ENCODE measurements at places on chromosomes 12 and 14.

DNA sequence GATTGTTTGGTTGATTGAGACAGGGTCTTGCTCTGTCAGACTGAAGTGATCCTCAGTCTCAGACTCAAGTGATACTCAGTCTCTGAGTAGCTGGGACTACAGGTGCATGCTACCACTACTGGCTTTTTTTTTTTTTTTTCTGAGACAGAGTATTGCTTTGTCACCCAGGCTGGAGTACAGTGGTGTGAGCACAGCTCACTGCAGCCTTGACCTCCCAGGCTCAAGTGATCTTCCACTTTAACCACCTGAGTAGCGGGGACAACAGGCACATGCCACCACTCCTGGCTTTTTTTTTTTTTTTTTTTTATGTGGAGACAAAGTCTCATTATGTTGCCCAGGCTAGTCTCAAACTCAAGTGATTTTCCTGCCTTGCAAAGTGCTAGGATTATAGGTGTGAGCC lies 31.8 kb downstream of the CPSF2 start:
- H3K27me3 ChIP-seq, result no peaks in the 10 kb centered on the region

DNA sequence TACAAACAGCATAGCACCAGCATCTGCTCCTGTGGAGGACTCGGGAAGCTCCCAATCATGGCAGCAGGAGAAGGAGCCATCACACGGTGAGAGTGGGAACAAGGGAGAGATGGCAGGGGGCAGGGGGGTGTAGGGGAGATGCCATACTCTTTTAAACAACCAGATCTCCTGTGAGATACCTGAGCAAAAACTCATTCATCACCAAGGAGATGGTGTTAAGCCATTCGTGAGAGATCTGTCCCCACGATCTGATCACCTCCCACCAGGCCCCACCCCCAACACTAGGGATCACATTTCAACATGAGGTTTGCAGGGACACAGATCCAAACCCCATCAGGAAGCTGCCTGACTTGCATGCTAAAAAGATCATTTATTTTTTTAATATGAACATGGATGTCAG lies 499.3 kb downstream of the TMEM132D start:
- no peaks in the 10 kb centered on the region for H3K4me1 ChIP-seq
- no peak overlapping the region for H3K4me3 ChIP-seq
- no peaks in the 10 kb centered on the region for H3K36me3 ChIP-seq
- no peaks in the 10 kb centered on the region for H3K27me3 ChIP-seq
- DNase-seq, result no peak

DNA sequence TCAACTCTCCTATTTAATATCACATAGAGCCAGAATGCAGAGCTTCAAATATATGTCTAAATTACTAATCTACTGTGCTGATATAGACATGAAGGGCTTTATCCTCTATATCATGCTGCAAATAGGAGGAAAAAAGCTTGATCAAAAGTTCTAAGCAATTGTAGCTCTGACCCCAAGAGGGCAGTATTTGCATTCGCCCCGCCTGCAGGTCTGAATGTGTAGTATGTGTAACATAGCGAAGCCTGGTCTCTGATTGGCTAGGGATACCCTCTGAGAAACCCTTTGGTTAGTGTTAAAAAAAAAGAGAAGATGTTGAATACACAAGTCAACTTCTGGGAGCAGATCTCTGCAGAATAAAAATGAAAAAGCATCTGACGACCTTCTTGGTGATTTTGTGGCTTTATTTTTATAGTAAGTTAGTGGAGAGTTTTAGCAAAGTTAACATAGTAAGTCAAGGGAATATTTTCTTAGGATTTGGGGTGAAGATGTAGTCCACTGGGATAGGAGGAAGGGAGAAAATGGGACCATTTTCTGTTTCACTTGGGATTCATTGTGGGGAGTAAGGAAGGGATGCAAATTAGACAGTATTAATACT lies 151.6 kb upstream of the OR4E1 start:
- no peak for DNase-seq
- no peaks in the 10 kb centered on the region for H3K36me3 ChIP-seq
- peaks cover 23% of the 10 kb centered on the region for H3K27me3 ChIP-seq
- H3K4me3 ChIP-seq, result no peak overlapping the region

DNA sequence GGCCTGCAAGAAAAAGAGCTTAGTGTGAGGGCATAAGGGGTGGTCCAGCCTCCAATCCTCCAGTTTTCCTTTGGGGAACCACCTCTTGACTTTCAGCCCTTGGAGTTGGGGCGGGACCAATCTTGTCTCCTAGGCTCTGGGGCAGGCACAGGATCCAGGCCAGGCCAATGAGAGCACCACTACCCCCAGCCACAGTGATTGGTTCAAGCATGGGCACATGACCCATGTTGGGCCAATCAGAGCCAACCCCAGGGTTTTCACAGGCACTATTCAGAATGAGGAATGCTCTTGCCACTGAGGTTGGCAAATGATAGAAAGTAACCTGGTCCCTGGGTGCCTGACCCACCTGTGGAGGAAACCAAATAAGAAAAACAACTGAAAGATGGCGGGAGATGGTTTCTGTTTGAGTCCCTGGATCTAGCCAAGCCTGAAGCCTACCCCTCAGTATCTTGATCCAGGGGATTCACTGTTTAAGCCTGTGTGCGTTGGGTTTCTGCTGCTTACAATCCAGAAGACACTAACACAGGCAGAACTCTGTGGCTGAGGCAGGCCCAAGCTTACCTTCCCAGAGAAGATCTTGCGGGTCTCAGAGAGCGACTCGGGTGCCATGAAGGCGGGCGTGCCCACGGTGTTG lies 42.9 kb downstream of the P2RX4 start:
- no peak for DNase-seq
- H3K27me3 ChIP-seq, result no peaks in the 10 kb centered on the region
- H3K36me3 ChIP-seq, result peaks cover 86% of the 10 kb centered on the region
- no peak overlapping the region for H3K4me3 ChIP-seq

DNA sequence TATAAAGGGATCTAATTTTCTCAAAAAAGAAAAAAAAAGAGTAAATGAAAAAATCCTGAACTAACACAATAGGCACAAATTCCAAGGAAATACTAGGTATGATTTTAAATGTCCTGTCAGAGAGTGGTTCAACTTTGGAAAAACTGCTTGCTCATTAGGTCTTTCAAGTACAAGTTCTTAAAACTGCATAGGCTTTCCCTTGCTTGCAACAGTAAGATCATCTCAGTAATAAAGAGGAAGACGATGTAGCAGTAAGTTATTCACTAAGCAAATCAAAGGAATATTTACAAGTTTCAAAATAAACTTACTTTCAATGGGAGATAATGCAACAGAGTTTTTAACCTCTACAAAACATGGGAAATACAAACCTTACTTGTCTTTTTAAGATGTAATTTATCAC lies 21.6 kb downstream of the CORO1C start:
- H3K27me3 ChIP-seq, result no peaks in the 10 kb centered on the region
- H3K4me1 ChIP-seq, result peaks cover 18% of the 10 kb centered on the region
- no peak overlapping the region for H3K4me3 ChIP-seq
- H3K27ac ChIP-seq, result no peak overlapping the region
- no peak for DNase-seq
- no peaks in the 10 kb centered on the region for H3K36me3 ChIP-seq

DNA sequence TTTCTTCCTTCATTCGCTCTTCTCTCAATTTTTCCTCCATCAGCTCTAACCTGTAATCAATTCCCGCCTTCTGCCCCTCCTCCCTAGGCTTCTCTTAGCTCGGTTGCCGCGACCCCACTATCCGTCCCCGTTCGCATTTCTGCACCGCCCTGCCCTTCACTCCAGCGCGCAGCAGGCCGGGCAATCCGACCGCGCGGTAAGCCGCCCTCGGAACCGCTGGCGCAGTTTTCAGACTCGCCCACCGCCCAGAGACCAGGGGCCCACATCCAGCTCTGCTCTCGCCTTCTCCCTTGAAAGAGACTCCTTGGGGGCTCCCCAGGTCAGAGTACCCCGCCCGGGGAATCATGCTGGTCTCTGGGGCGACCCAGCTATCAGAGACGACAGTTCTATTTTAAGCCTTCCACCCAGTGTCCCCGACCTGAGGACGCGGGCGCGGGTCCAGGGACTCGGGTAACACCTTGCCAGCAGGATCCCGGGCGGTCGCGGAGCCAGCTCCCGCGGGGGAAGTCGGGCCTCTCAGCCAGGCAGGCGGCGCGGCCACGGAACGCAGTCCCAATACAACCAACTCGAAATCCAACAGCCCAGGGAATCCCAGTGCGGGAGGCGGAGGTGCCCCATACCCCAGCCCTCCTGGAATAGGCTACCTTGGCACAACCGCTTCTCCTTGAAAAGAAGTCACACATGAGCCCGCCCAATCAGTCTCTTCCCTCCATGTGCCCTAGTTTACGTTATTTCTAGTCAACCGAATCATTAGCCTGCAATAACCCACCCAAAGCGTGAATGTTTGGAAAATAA lies 5.7 kb upstream of the SLC38A4 start:
- H3K4me1 ChIP-seq, result peaks cover 13% of the 10 kb centered on the region
- DNase-seq, result peak; percentile 62
- H3K36me3 ChIP-seq, result no peaks in the 10 kb centered on the region
- no peak overlapping the region for H3K27ac ChIP-seq
- peak overlapping the region; percentile 25 for H3K4me3 ChIP-seq
- H3K27me3 ChIP-seq, result peaks cover 50% of the 10 kb centered on the region
